Stimulated activated CD8-positive, alpha-beta memory T cell treated with anti-CD3 and anti-CD28 coated beads, Interleukin-2, amount 100 ng/mL, for 48 hours (primary cell): ENCODE measurements at places on chromosomes 1 and 21.
A peak's percentile ranks its signal among the peaks of the same experiment; 100 is the strongest.

GRCh38 chr1:26996024-26996423, 2.5 kb downstream of the TRNP1 start:
- no peak for DNase-seq

DNA sequence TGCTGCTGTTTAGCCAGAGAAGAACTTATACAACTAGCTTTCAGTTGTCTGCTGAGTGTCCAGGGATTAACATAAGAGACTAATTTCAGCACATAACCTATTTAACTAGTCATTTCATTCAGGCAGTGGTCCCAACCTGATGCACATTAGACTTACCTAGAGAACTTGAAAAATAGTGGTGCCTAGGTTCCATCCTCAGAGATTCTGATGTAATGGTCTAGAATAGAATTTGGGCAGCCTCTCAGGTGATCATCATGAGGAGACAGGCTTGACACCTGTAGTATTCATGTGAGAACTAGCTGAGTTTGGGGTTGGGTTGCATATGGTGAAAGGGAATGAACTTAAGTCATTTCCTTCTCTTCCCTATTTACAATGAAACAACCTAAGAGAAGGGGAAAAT, 24.8 kb downstream of the CNST start:
- no peak for DNase-seq

GRCh38 chr1:221520250-221520649, 221.6 kb downstream of the DUSP10 start:
- DNase-seq, result no peak

GRCh38 chr1:236287757-236288619, 6.2 kb upstream of the ERO1B start:
- no peak for DNase-seq

DNA sequence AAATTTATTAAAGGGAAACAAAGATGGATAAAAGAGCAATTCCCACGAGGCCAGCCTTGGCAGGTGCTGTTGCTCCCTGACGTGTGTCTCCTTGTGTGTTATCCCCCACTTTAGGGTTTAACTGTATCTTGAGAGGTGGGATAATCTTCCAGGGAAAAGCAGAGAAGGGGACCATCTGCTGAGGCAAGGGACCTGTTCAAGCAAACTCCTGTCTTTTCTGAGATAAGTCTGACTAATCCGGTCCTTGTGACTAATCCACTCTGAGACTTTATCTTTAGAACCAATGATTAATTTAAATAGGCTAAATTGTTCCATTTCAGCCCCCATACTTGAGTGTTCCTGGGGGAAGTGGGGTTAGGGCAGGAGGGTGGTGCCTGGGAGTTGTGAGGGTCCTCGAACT, 163.6 kb downstream of the CAMTA1 start:
- DNase-seq, result no peak

GRCh38 chr1:107750364-107750959, 214.5 kb downstream of the VAV3 start:
- peak; percentile 24 for DNase-seq
